Right hindlimb (tissue), 1 donor: ENCODE measurements at places on chromosomes 3 and 15.

DNA sequence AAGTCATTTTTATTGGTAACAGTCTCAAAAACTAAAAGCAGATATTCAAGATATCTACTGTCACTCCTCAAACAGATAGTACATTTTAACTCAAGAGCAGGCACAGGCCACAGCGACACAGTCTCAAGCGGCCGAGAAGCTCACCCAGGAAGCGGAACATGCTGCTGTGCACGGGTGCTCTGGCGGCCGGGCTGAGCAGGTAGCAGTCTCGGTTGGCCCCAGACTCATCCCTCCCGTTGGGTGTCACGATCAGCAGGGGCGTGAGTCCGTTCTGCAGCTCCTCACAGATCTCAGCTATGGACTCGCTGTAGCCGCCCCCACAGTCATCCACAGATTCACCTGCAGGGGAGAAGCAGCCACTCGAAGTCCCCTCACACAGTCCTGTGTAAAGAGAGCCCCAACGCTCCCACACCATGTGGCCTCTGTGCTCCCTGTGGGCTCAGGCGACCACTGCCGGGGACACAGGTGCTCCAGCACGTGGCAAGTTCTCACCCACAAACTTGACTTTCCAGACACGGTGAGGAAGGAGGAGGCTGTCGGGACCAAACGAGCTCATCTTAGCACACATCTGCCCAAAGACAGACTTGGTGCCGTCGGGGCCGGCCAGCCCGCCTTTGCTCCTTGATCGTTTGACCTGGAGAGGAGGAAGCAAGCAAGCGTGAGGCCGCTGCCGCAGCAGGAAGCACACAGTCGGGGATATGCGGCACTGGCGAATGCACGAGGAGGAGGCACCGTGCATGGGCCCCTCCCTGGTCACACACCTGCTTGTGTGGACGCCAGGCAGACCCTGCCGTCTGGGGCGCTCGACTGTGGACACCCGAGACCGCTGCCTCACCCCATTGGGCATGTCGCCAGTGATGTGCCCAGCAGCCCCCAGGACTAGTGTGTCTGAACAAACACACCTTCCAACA lies 17.7 kb upstream of the OCA2 start:
- no peak for DNase-seq

- DNase-seq, result no peak
Measured at GRCh38 chr3:39064646-39065045, 12.8 kb downstream of the WDR48 start.

DNA sequence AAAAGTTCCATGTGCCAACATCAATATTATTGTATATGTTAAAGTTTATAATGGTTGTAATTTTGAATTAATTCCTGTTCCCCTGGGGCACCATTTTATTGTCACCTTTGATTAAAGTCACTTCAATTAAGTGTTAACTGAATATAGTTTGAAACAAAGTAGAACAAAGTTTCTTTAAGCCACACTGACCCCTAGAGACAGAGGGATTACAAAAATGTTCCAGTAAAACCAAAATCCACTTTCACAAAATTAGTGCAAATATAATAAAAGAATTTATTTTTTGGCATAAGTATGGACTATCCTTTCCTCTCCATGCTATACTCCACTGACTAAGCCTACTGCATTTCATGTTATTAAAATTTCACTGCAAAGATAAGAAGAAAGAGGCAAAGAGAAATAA lies 123.9 kb downstream of the ZMAT3 start:
- DNase-seq, result no peak

- DNase-seq, result no peak
Measured at GRCh38 chr3:4615750-4616149, 122.6 kb downstream of the ITPR1 start.

- DNase-seq, result no peak
Measured at GRCh38 chr15:65171428-65171827, 13.7 kb downstream of the CLPX start.

DNA sequence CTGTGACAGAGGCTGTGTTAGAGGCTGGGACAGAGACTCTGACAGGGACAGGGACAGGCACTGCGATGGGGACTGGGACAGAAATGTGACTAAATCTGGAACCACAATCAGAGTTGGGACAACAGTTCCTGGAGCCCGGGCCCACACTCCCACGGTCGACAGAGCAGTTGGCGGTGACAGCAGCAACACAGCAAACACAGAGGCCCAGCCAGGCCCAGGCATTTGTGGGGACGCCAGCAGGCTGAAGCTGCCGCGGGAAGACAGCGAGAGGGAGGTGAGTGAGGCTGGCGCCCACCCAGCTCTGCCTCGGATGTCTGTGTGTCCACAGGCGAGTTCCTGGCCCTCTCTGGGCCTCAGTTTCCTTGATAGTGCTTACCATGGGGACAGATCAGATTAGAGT lies 9.3 kb upstream of the HCN4 start:
- DNase-seq, result no peak

GRCh38 chr15:34362047-34362773 lies 4.8 kb downstream of the LPCAT4 start:
- no peak for DNase-seq

DNA sequence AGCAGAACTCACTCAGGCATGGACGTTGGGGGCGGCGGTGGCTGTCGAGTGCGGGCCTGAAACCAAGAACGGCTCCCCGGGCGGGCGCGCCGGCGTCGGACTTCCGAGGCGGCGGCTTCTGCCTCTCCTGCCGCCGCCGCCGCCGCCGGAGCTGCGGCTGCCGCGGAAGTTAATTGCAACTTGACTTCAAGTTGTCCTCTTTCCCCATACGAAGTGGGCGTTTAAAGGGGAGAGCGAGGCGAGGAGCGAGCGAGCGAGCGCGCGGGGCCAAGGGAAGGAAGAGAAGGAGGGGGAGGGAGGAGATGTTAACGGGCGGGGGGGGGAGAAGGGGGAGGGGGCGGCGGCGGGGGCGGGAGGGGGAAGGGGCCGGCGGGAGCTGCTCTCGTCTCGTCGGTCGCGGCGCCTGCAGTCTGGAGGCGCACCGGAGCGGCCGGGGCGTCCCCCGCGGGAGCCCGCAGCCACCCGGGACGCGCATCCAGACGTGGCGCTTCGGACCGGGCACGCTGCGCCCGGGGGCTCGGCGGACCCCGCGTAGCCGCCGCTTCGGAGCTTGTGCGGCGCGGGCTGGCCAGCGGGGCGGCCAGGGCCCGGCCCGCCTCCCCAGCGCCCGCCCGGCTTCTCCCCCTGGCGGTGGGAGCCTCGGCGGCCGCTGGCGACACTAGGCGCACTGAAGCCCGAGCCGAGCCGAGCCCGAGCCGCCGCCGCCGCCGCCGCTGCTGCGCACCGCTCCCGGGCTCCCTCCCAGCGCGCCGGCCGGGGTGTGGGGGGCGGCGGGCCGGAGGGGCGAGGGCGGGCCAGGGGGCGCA lies 19.7 kb upstream of the SATB1 start:
- peak; percentile 80 for DNase-seq

DNA sequence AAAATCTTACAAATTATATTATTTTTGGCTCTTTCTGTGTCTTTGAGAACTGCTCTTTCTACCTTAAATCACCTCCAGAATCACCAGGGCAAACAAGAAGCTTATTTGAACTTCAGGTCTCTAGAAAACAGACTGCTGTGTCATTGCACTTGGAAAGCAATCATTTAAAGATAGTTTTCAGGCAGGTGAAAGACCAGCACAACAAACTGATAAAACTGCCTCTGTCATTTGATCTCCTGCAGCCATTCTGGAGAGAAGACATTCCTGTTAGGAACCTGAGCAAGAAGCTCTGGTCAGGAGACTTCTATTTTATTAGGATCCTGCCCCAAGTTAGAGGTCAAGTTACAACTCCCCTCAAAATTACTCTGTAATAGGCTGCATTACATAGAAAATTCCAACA lies 50.7 kb upstream of the AP4E1 start:
- no peak for DNase-seq

GRCh38 chr3:134360046-134360445 lies 14.2 kb downstream of the AMOTL2 start:
- no peak for DNase-seq

- DNase-seq, result no peak
Measured at GRCh38 chr3:4670352-4670751, 177.2 kb downstream of the ITPR1 start.

DNA sequence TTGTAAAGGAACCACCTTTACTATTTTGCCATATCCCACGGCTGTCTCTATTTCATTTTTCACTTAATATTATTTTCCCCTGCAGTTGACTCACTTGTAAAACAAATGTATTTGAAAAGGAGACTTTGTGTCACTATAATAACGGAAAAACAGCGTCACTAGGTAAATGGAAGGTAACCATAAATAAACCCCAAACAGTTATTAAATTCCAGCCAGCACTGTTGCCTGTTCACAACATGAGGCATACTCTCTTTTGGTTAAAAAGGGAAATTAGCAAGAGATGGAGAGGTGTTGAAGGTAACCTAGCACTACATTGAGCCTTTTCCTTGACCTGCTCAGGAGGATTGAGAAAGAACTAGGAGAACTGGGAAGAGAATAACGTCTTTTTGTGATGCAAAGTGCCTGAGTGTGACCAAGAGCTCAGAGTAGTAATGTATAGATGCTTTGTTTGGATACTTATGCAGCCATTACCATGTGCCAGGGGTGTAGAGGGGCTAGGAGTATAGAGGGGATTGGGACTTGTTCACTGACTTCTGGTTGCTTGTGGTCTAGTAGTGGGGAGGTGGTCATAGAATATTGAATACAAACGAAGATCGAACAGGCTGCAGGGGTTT lies 19.6 kb downstream of the FLNB start:
- DNase-seq, result no peak
